ENCODE measurements at places on chromosomes 16 and 17.
A peak's percentile ranks its signal among the peaks of the same experiment; 100 is the strongest.

DNA sequence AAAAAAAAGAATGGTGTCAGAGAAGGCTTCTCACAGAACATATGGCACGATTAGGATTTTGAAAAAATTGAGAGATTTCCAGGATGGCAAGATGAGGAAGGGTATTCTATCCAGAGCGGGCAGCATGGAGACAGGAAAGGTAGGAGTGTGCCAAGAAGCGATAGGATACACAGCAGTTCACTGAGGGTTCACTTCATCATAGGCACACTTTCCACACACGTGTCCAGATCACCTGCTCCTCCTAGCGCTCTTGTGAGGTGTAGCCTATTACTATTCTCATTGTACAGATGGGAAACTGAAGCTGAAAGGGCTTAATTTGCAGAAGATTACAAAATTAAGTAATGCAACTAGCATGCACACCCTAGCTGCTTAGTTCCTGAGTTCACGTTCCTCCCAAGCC, 6.2 kb upstream of the ELAC2 start:
- DNase-seq: no peak

DNA sequence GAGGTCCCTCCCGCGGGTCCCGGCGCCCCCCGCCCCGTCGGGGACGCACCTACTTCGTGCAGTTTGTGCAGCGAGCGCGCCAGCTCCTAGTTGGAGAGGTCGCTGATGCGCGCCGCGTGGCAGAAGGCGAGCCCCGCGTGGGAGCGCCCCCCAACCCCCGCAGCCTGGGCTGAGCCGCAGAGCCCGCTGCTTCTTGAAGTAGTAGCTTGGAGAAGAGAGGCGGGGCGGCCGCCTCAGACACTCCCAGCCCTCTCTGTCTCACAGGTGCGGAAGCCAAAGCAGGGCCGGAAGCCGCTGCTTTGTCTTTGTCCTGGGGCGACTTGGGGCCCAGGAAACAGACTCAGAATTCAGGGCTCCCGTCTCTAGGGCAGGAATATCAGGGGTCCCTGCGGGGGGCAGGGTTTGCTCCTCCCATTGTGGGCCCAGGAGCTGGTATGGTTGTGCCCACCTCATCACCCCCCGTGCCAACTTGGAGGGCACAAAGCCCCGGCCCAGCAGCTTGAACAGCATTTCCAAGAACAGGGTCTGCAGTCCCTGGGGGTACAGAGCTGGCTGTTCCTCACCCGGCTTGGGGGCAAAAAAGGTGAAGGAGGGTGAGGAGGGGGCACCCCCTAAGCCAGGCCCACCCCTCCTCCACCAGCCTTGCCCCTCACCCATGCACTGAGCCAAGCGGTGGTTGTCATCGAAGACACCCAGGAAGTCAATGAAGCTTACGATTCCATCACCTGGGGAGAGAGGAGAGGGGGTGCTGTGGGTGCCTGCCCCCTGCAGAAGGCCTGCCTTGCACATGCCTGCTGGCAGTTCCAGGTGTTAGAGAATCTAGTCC, 13.5 kb downstream of the SPATA32 start:
- peak; percentile 58 for DNase-seq

DNA sequence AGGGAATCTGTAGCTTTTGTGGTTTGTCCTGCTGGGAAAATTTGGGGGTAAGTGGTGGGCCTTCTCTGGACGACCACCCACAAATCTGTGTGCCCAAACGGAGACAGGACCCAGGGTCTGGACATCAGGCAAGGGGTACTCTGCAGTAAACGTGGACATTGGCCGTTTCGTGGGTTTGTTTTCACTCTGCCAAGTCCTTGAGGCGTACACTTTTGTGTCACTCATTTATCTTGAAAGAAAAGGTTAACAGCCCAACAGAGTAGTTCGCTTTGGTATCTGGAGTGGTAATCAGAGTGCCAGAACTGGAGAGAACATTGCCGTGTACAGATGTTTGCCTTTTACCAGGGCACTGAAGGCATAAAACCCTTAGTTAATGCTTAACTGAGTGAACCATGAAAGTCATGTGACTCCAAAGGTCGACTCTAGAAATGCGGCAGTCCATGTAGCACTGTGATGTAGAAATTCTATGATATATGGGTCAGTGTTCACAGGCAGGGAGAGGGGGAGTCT, 15.4 kb downstream of the NAA60 start:
- DNase-seq: no peak

GRCh38 chr17:57852955-57853328, 3.1 kb upstream of the MRPS23 start:
- no peak for DNase-seq

DNA sequence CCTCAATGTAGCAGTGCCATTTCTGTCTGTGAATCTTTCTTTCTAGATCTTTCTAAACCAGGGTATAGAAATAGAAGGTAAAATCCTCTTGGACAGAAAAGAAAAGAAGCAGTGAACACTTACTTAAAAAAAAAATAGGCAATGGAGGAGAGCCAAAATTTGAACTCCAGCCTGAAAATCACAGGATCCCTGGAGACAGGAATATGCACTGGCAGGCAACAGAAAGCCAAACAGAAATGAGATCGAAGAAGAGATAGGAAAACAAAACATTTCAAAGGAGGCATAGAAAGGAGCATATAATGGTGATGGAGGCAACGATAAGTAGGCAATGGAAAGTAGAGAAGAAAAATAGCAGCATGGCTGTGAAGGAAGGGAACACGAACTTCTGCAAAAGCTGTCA, 253.7 kb upstream of the HSBP1 start:
- no peak for DNase-seq

DNA sequence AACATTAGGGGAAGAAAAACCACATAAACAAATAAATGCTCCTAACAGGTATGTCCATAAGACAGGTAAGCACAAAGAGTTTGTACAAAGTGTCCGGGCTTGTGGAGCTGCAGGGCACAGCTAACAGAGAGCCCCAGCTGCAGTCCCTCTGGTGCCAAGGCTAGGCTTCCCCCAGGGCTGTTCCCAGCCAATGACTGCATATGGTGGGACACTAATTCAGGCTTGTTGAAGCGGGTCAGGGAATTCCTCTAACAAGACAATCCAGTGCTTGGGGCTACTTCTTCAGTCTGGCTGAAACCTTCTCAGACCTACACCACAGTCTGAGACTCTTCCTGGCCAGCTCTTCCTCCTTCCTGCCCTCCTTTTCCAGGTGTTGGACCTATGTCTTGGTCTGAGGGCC, 51.7 kb upstream of the ALDH3A1 start:
- DNase-seq: no peak

DNA sequence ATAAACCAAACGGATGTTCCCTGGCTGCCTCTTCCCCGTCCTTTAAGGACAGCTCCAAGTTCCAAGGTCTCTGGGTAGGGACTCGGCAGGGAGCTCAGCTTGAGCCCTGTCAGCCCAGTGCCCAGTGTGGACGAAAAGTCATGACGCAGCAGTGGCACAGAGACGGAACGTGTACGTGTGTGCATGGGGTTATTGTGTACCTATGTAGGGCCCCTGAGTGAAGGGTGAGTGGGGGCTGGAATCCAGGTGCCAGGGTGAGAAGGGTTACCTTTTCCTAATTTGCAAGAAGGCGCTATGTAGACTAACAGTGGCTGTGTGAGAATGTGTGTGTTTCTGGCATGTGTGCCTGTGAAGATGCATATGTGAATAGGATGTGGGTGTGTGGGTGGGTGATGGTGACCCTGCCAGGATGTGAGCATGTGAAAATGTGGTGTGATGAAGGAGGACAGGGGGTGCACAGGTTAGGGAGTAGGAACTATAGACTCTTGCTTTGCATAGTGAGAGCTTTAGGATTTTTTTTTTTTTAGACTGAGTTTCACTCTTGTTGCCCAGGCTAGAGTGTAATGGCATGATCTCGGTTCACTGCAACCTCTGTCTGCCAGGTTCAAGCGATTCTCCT, 6.0 kb downstream of the SCN4A start:
- no peak for DNase-seq

DNA sequence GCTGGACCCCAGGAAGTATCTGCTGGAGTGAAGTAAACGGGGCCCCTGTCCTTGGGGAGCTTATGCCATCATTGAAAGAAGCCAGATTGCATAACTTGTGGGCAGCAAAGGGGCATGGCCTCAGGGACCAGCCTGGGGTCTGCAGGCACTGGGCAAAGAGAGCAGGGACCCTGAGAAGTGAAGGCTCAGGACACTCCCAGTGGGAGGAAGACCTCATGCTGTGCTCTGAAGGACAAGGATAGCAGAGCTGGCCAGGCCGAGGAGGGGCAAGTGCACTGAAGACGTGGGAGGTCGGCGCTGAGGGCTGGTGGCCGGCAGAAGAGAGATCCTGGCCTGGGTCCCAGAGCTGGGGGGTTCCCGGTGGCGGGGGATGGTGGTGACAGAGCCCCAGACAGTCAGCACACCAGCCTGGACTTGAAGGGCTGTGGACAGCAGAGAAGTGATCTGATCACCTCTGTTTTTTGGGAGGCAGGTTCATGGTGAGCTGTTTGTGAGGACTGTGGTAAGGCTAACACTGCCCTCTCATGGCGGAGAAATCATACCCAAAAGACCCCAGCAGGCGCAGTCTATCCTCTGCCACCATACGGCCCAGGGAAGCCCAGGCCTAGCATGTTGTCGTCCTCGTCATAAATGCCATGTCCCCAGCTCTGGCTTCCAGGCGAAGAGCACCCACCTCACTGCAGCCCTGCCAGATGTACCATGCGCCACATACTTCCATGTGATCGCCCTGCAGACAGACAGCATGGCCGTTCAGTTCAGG, 7.1 kb upstream of the CNP start:
- DNase-seq: no peak

DNA sequence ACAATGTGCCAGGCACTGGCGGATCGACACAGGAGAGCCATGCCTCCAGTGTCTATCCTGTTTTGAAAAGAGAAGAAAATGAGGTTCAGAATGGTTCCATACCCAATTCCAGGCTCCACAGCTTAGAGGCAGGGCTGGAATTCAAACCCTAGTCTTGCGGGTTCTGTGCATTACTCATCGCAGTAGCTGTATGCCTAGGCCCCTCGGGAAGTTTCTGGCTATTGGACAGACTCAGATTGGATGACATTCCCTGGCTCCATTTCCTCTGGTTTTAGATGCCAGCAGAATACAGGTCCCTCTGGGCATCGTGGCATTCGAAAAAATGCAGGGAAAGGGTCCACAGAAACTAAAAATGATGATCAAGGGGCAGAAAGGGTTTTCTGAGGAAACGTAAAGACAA, 184.7 kb downstream of the COPRS start:
- DNase-seq: no peak

GRCh38 chr17:10290041-10290440, 82.8 kb downstream of the MYH13 start:
- peak; percentile 44 for DNase-seq

- DNase-seq: peak; percentile 96
These were observed at the start of gene GPS2 for GRCh38 chr17:7314719-7315569. Gene GPS2 (minus strand): TSS chr17:7315360. CDS start chr17:7315052, 308 bp downstream.

- no peak for DNase-seq
These were observed 30.3 kb downstream of the CHD9NB start for GRCh38 chr16:53022374-53022773.

- DNase-seq: no peak
These were observed 55.6 kb downstream of the MPRIP start for GRCh38 chr17:17097763-17098345.

DNA sequence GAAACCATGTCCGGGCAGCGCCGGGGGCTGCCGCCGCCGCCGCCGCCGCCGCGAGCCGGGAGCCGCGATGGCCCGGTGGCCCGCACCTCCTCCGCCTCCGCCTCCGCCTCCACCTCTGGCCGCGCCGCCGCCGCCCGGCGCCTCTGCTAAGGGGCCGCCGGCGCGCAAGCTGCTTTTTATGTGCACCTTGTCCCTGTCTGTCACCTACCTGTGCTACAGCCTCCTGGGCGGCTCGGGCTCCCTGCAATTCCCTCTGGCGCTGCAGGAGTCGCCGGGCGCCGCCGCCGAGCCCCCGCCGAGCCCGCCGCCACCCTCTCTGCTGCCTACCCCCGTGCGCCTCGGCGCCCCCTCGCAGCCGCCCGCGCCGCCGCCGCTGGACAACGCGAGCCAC, 587 bp downstream of the HS3ST4 start:
- no peak for DNase-seq

DNA sequence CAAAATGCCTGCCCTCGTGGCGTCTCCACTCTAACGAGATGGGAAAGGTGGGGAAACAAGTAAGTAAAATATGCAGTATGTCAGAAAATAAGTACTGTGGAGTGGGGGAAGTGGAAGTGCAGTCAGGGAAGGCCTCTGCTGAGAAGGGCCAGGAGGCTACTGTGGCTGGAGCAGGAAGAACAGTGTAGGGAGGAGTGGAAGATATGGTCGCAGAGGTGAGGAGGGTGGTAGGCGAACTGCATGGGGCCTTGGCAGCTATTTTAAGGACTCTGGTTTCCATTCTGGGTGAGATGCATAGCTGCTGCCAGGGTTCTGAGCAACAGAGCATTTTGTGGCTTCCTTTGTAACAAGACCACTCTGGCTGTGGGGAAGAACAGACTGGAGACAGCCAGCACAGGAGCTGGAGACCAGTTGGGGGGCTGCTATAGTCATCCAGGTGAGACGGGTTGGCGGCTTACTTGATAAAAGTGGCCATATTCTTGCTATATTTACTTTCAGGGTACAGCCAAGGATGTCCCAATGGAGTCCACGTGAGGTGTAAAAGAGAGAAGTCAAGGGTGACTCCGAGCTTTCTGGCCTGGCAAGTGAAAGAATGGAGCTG, 42.6 kb downstream of the CYTH1 start:
- DNase-seq: no peak

- DNase-seq: no peak
These were observed 16.8 kb downstream of the NQO1 start for GRCh38 chr16:69709456-69710084.

DNA sequence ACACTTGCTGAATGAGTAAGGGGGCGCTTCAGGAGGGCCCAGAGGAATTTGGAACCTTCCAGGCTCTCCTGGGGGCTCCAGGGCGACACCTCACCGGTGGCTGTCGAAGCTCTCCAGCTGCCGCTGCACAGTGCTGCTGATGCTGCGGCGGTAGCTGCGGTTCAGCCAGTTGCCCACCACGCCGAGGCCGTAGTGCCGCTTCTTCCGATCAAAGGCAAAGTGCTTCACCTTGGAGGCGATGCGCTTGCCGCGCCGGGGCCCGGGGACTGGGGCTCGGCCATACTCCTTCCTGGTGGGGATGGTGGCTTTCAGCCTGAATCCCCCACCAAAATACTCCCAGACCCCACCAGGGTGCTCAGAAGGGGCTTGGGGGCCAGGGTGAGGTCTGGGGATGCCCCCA, 9.3 kb downstream of the AANAT start:
- no peak for DNase-seq

DNA sequence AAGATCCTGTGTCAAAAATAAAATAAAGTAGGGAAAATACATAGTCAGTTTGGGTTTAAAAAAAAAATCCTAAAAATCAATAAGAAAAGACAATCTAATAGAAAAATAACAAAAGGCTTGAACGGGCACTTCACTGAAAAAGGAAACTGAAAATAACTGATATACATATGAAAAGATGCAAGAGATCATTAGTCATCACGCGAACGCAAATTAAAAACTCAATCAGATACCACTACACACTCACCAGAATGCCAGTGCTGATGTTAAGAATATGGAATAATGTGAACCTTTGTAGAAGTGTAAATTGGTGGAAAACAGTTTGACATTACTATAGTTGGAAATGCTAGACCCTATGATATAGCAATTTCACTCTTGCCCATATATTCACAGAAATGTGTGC, 14.6 kb downstream of the GNGT2 start:
- no peak for DNase-seq

Measured in left ventricle myocardium superior (tissue), 1 donor.